Activated T-cell treated with anti-CD3 and anti-CD28 coated beads, Interleukin-2, amount 50 U/mL, for 72 hours (primary cell): ENCODE measurements at places on chromosomes 7 and 10.

GRCh38 chr7:129123510-129123857 lies 21.0 kb upstream of the TSPAN33 start:
- H3K27me3 ChIP-seq = peaks cover 15% of the 10 kb centered on the region
- H3K4me3 ChIP-seq = peak overlapping the region; percentile 75
- H3K27ac ChIP-seq = no peak overlapping the region
- H3K36me3 ChIP-seq = peaks cover 17% of the 10 kb centered on the region
- DNase-seq = no peak
- H3K4me1 ChIP-seq = peaks cover 33% of the 10 kb centered on the region

DNA sequence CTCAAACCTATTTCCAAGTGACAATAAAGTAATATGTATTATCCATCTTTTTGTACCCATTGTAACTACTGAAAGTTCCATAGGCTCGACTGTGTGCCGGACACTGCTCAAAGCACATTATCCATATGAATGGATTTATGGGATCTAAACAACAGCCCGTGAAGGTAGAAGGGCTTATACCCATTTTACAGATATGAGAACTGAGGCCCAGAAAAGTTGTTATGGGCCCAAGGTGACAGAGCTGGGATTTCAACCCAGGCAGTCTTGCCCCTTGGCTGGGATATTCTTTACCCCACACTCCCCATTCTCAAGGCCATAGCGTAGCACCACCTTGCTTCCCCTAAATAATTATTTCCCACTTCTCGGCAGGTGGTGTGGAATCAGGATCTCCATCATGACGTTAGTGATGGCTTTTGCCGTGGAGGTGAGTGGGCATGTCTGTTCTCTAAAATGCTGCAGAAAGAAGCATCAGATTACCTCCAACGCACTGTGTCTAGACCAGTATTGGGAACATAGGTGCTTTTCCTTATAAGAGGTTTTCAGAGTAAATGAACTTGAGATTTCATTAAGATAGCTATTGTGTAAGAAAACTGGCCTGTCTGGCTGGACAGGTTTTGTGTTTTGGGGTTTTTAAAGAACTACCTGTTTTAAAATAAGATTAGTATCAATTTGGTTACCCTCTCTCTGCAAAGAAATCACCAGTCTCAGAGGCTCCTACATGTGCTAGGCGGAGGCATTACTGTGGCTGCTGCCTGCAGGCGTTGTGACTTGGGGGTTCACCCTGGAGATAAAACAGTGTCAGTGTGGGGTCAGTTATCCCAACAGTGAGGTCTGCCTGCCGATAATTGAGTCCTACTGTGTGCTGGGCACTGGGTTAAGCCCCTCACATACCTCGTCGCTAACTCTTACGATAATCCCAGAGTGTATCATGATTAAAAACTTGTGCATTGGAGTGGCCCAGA lies 85.1 kb upstream of the SDK1 start:
- peaks cover 24% of the 10 kb centered on the region for H3K27me3 ChIP-seq
- H3K4me1 ChIP-seq = peaks cover 12% of the 10 kb centered on the region
- no peaks in the 10 kb centered on the region for H3K36me3 ChIP-seq

GRCh38 chr7:78141522-78142281 lies 343.1 kb downstream of the PHTF2 start:
- H3K27me3 ChIP-seq = peaks cover 7% of the 10 kb centered on the region
- H3K27ac ChIP-seq = no peak overlapping the region
- no peaks in the 10 kb centered on the region for H3K4me1 ChIP-seq

GRCh38 chr7:84144935-84145334 lies 49.7 kb downstream of the SEMA3A start:
- H3K27ac ChIP-seq = no peak overlapping the region
- H3K4me1 ChIP-seq = no peaks in the 10 kb centered on the region
- no peak overlapping the region for H3K4me3 ChIP-seq
- no peaks in the 10 kb centered on the region for H3K27me3 ChIP-seq

GRCh38 chr10:28481968-28482367 lies 51.0 kb upstream of the WAC start:
- H3K36me3 ChIP-seq = no peaks in the 10 kb centered on the region
- no peaks in the 10 kb centered on the region for H3K4me1 ChIP-seq
- no peak for DNase-seq
- no peak overlapping the region for H3K4me3 ChIP-seq
- peaks cover under 1% of the 10 kb centered on the region for H3K27me3 ChIP-seq
- no peak overlapping the region for H3K27ac ChIP-seq

DNA sequence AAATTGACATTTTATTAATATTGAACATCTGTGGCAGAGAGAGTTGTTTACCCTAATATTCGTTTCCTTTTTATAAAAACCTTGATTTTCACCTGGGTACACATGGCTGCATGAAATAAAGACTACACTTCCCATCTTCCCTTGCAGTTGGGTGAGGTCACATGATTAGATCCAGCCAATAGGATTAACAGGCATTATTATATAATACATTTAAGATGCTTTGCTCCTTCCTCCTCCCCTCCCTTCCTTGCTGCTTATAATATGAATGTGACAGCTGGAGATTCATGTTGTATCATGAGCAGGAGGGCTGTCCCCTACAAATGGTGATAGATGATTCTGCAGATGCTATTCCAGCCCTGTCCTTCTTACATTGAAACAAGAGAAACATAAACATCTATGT lies 146.6 kb downstream of the SH2D4B start:
- peaks cover under 1% of the 10 kb centered on the region for H3K27me3 ChIP-seq
- H3K4me3 ChIP-seq = no peak overlapping the region
- no peak overlapping the region for H3K27ac ChIP-seq
- no peaks in the 10 kb centered on the region for H3K4me1 ChIP-seq

DNA sequence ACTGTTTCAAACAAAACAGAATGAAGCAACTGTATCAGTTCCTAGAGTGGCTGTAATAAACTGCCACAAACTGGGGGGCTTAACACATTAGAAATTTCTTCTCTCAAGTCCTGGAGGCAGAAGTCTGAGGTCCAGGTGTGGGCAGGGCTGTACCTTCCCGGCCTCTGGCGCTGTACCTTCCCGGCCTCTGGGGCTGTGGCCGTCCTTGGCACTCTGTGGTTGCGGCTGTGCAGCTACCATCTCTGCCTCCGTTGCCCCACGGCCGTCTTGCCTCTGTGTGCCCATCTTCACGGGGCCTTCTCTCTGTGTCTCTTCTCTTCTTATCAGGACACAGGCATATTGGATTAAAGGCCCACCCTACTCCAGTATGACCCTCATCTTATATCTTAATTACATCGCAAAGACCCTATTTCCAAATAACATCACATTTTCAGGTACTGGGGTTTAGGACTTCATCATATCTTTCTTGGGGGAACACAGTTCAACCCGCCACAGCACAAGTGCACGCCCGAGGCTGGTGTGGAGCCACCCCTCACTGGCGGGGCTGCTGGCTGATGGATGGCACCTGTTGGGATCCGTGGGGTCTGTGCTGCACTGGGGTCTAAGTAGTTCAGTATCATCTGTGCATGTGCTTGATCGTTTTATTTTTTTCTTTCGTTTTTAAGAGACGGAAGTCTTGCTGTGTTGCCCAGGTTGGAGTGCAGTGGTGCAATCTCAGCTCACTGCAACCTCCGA lies 123.2 kb downstream of the ACTR3B start:
- H3K27me3 ChIP-seq = no peaks in the 10 kb centered on the region
- no peak overlapping the region for H3K27ac ChIP-seq
- no peak for DNase-seq
- no peak overlapping the region for H3K4me3 ChIP-seq

DNA sequence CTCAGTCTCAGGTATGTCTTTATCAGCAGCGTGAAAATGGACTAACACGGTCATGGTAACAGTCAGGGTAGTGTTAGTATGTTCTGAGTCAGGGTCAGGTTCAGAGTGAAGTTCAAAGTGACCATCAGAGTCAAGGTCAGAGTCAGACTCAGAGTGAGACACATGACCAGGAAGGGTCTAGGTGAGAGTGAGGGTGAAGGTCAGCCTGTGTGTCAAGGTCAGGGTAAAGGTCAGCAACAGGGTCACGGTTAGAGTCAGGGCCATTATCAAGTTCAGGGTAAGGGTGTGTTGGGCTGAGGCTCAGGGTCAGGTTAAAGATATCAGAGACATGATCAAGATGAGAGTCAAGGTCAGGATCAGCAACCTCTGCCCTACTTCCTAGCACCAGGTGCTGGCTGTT lies 4.0 kb downstream of the MRPS24 start:
- H3K36me3 ChIP-seq = peaks cover 5% of the 10 kb centered on the region
- H3K27ac ChIP-seq = no peak overlapping the region
- DNase-seq = no peak
- H3K4me3 ChIP-seq = no peak overlapping the region
- no peaks in the 10 kb centered on the region for H3K27me3 ChIP-seq

DNA sequence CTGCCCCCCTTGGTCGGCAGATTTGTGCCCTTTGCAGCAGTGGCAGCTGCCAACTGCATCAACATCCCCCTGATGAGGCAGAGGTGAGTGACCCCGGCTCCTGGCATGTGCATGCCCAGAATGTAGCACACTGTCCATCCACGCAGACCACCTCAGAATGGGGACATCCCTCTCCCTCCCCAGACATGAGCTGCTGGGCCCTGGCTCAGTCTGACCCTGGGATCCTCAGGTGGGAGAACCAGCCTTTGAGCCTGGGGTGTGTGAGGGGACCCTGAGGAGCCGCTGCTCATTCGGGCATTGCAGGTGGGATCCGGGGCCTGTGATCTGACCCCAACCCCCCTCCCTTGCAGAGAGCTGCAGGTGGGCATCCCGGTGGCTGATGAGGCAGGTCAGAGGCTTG lies 5.7 kb downstream of the SFXN3 start:
- no peak for DNase-seq
- peaks cover 15% of the 10 kb centered on the region for H3K4me1 ChIP-seq
- H3K36me3 ChIP-seq = no peaks in the 10 kb centered on the region
- no peaks in the 10 kb centered on the region for H3K27me3 ChIP-seq
- H3K27ac ChIP-seq = no peak overlapping the region

DNA sequence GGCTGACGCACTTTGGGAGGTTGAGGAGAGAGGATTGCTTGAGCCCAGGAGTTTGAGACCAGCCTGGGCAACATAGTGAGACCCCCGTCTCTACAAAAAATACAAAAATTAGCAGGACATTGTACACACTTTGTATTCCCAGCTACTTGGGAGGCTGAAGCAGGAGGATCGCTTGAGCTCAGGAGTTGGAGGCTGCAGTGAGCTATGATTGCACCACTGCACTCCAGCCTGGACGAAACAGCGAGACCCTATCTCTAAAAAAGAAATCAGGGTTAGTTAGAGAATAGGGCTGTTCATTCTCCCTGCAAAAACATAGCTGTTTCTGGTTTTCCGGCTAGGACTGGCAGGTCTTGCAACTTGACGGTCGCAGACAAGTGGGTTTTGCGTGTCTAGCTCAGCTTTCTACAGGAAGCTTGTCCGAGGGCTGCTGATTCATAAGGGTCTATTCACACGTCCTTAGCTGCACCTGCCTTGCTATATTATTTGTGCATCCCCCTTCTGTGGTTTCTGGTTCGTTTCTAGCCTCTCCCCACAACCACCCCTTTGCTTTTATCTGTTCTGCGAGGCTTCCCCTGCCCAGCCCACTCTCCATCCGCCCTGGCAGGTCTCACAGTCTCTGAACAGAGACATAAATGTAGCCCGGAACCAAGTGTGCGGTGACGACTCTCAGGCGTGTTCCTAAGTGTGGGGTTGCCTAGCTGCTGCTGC lies 10.7 kb downstream of the AMZ1 start:
- DNase-seq = peak; percentile 71
- peak overlapping the region; percentile 74 for H3K4me3 ChIP-seq
- H3K27me3 ChIP-seq = peaks cover 21% of the 10 kb centered on the region
- H3K27ac ChIP-seq = no peak overlapping the region
- no peaks in the 10 kb centered on the region for H3K36me3 ChIP-seq

DNA sequence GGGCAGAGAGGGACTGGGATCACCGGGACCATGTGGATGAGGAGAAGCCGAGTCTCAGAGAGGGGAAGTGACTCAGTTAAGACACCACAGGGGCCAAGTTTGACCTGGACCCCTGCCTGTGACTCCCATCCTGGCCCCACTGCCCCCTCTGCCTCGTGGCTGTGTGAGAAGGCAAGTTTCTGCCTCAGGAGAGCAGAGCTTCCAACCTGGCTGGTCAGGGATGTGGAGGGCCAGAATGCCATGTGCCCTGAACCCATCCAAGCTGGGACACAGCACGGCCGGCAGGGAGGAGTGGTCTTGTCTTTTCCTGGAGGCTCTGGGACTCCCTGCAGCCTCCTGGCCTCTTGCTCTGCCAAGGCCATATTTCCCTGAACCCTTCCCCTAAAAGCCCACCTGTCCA lies 19.5 kb downstream of the WDFY4 start:
- H3K4me1 ChIP-seq = no peaks in the 10 kb centered on the region
- DNase-seq = no peak
- H3K4me3 ChIP-seq = no peak overlapping the region
- H3K27me3 ChIP-seq = peaks cover 6% of the 10 kb centered on the region

- no peak overlapping the region for H3K4me3 ChIP-seq
- H3K36me3 ChIP-seq = no peaks in the 10 kb centered on the region
- H3K27ac ChIP-seq = no peak overlapping the region
- H3K4me1 ChIP-seq = no peaks in the 10 kb centered on the region
- H3K27me3 ChIP-seq = peaks cover 23% of the 10 kb centered on the region
These were observed 1.3 kb upstream of the FOXL3 start for GRCh38 chr7:288671-289101.

GRCh38 chr10:63352976-63353375 lies 112.8 kb downstream of the JMJD1C start:
- peak overlapping the region; percentile 80 for H3K27ac ChIP-seq
- H3K4me3 ChIP-seq = no peak overlapping the region
- no peaks in the 10 kb centered on the region for H3K27me3 ChIP-seq
- H3K4me1 ChIP-seq = peaks cover 47% of the 10 kb centered on the region
- no peak for DNase-seq

DNA sequence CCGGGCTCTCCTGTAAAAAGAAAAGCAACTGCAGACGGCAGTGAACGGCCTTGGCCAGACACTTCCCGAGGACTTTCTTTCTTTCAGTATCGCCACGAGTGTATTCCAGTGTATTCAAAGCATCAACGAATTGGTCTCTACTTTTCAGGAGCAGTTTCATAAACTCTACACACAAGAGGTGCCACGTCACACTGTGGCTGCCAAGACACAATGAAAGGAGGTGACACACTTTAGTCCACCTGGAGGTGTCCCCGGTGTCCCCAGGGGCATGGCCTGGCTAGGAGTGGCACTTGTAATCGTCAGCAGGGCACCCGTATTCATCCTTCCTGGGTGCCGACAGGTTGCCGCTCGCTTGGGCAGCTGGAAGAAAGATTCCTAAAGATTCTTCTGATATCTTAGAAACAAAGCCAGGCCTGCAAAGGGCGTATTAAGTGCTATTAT lies 5.0 kb downstream of the TNS3 start:
- peaks cover 8% of the 10 kb centered on the region for H3K4me1 ChIP-seq
- H3K36me3 ChIP-seq = no peaks in the 10 kb centered on the region
- no peak for DNase-seq
- peaks cover 20% of the 10 kb centered on the region for H3K27me3 ChIP-seq
- H3K4me3 ChIP-seq = no peak overlapping the region
- H3K27ac ChIP-seq = no peak overlapping the region
